ENCODE measurements at places on chromosomes 16 and 17. TPM values are rescaled to one million over a fixed set of nuclear protein-coding genes. Genes with fewer than 3 reads are reported as not detected.

Gene SRL
- 400 TPM for total RNA-seq

Gene HOXB1
- total RNA-seq: not detected

Gene RGS9
- 0.38 TPM for total RNA-seq

Gene HBQ1
- total RNA-seq: not detected

Gene GGNBP2
- total RNA-seq: 50.2 TPM

Gene TLCD3B
- not detected for total RNA-seq

Gene PRCD
- total RNA-seq: 2.7 TPM

Gene SHCBP1
- 0.54 TPM for total RNA-seq

Gene NPIPB9
- total RNA-seq: 1.6 TPM

Gene ALDH3A1
- 0.24 TPM for total RNA-seq

GRCh38 chr17:40922239-40922638 lies 15.2 kb downstream of the KRT23 start:
- DNase-seq: no peak

DNA sequence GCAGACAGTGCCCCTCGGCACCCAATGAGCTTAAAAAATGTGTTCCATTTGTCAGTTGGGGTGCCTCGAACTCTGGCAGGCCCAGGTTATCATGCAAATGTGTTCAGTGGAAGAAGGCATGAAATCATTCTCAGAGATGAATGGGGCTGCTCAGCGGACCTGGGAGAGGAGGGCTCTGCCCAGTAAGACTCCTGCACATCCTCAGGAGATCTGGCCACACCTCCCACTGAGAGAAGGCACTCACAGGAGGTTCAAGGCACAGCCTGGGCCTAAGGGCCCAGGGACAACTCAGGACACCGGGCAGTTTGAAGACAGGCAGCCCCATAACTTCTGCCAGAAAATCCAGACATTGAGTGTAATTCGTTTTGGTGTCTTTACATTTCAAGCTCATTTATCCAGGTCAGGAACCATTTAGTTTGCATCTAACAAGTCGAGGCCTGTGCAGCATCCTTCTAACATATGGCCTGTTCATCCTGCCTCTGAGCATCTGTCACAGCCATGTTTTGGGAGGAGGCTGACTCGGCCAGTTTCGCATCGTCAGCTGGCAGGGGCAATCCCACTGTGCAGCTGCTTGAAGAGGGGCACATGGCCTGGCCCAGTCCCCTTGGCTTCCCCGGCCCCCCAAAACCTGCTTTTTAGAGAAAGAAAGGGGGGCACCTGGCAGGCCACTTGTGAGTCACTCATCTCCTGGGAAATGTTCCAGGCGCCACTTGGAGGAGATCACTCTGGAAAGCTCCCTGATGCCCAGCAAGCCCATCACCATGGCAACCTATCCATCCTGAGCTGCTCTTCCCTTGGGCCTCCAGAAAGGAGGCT lies 31.2 kb upstream of the BCAR1 start:
- DNase-seq: no peak

GRCh38 chr17:48003417-48004151 lies 32.7 kb downstream of the CDK5RAP3 start:
- DNase-seq: no peak

DNA sequence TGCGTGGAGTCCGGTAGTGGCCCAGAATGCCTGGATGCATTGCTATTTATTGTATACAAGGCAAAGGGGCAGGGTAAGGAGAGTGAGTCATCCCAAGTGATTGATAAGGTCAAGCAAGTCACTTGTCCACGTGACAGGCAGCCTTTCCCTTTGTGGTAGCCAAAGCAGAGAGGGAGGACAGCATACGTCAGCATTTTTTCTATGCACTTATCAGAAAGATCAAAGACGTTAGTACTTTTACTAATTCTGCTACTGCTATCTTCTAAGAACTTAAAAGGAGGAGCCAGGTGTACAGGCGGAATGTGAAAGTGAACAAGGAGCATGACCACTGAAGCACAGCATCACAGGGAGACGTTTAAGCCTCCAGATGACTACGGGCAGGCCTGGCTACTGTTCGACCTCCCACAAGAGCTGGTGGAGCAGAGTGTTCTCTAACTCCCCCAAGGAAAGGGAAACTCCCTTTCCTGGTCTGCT lies 47.9 kb upstream of the ARL4D start:
- DNase-seq: no peak

GRCh38 chr17:82560252-82560642 lies 40.7 kb downstream of the FOXK2 start:
- DNase-seq: no peak

GRCh38 chr17:50708050-50709000 lies 611 bp upstream of the ANKRD40 start:
- no peak for DNase-seq

GRCh38 chr17:69468207-69468606 lies 53.7 kb downstream of the MAP2K6 start:
- no peak for DNase-seq

- no peak for DNase-seq
These were observed 4.8 kb downstream of the LGALS3BP start for GRCh38 chr17:78974635-78975591.

- DNase-seq: no peak
These were observed at the start of gene GH2 for GRCh38 chr17:63881935-63882601. Gene GH2, minus strand, starts transcription at chr17:63881944. Its CDS starts 143 bp downstream, at chr17:63881801.

GRCh38 chr16:84874004-84874435 lies 54.2 kb downstream of the CRISPLD2 start:
- DNase-seq: no peak

GRCh38 chr17:61464130-61464842 lies 12.1 kb downstream of the TBX4 start:
- DNase-seq: peak; percentile 71

DNA sequence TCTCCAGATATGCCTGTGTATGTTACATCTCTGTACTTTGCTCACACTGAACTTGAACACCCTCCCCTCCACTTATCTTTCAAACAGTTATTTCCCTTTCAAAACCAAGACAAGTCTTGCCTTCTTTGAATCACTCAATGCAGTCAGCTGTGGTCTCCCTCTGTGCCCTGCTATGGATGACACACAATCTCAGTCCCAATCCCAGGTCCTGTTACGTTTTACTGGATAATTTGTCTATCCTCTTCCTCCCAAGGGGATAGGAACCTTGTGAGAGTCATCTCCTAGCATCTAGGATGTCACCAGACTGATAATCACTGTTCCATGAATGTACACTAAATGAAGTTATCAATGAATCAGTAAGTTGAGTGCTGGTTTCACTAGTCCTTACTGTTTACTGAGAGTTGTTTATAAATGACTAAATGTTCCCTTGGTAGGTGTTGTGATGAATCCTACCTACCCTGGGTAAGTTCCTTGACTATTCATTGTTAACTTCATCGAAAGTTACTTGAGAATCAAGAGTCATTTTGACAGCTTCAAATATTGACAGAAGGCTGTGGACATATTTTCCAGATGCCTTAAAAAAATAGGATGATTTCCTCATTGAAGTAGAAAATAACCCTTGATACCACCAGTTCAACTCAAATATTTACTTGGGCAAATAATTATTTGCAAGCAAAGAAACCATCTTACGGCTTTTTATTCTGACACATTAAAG lies 244.9 kb downstream of the PRKCA start:
- DNase-seq: no peak

DNA sequence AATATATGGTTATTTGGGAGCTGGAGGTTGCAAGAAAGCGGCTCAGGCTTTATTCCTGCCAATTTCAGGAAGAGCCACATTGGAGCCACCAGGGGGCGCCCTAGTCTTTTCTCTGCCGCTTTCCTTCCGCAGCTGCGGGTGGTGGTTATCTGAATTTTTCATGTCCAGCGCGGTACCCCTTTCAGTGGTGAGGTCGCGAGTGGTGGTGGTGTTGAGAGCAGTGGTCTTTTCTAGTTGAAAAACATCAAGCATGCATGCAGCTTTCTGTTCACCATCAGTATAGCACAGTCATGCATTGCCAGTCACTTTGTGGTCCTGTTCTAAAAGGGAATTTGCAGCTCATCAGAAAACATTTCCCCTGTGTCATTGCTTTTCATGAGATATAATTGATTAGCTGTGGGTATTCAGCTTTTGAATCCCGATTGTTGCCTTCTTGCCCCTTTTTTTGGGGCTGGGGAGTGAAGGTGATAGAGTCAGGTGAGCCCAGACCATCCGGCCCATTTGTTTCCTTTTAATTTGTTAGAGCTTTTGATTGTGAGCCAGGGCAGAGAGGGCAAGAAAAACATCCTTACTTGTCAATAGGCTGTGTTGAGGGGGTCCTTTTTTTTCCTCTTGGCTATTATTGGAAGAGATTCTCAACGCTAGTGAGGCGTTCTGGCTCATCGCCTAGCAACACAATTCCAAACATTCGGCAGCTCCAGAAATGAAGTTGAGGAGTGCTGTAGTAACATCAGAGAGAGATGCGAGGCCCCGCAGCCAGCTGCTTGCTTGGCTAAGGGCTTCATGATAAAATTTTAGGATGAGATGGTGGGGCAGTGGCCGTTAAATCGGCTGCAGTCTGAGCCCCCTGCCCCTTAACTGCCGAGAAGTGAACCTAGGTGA lies 119.0 kb downstream of the SNX29 start:
- no peak for DNase-seq

- no peak for DNase-seq
These were observed 141.9 kb upstream of the NOG start for GRCh38 chr17:56451629-56452028.

DNA sequence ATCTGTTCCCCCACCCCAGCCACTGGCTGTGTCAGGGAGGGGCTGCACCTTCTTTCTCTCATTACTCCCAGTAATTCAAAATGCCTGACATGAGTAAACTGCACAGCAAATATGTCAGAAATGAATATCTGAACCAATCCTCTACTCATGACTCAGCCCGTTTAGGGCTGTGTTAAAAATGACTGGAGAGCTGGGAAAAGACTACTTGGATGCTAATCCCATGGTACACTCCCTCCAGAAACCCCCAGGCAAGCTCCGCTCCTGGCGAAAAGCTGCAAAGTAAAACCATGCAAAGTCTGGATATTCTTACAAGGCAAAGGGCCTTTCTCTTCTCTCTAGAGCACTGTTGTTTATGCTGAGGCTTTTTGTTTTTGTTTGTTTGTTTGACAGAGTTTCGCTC lies 448.1 kb upstream of the DYNLRB2 start:
- no peak for DNase-seq

- DNase-seq: peak; percentile 77
These were observed 92.8 kb downstream of the GAS7 start for GRCh38 chr17:10105513-10106001.

- no peak for DNase-seq
These were observed 152.3 kb downstream of the RPTOR start for GRCh38 chr17:80696964-80697363.

GRCh38 chr17:9208381-9209105 lies 187.2 kb downstream of the NTN1 start:
- DNase-seq: no peak

GRCh38 chr17:79923974-79924638 lies 84.9 kb upstream of the CBX4 start:
- DNase-seq: no peak

GRCh38 chr17:64020056-64020766 lies at the start of gene ICAM2:
Gene ICAM2, minus strand, starts transcription at chr17:64020633. Its CDS starts 13,942 bp downstream, at chr17:64006691.
- no peak for DNase-seq

- no peak for DNase-seq
These were observed 4.8 kb downstream of the SPHK1 start for GRCh38 chr17:76388966-76389888.

- DNase-seq: no peak
These were observed 7.7 kb downstream of the HAPSTR1 start for GRCh38 chr16:9099131-9099625.

DNA sequence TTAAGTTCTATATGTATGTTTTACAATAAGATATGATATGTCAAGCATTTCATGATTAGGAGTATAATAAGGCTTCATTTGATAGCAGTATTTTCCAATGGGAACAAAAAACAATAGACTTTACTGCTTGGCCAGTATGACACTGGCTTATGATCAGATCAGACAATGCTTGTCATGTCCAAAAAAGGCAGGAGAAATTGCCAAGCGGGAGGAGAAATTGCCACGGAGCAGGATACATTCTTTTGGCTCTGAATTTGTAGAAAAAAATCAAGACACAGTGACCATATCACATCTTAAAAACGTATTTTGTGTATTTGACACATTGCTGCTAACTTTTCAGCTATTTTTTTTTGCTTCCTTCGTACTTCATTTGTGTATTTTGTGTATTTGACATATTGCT lies 404.1 kb downstream of the CNTNAP4 start:
- DNase-seq: no peak

DNA sequence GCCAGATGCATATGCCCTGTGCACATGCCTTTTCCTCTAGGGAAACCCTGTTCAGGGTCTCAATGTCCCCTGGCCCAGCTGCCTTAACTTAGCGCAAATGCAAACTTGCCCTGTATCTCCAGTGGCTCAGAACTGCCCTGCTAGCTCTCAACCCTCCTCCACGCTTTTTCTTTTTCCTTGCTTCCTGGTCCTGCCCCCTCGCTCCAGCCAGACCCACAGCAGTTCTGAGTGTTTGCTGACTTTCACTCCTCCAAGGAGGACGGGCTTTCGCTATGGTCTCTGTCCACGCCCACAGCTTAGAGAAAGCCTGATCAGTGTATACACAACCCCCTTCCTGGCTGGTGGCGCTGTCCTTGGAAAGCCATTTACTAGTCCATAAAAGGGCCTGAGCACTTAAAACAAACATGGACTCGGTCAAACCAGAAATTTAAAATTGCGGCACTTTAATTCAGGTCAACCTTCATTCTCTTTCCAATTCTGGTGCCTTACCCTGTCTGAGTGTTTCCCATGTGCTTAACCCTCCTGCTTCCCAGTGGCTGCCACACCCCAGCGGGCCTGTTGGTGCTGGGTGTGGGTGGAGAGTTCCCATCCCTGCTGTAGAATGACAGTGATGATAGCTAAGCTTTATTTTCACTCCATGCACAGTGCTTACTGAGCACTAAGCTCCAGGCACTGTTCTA lies 15.6 kb upstream of the TMEM98 start:
- DNase-seq: no peak

DNA sequence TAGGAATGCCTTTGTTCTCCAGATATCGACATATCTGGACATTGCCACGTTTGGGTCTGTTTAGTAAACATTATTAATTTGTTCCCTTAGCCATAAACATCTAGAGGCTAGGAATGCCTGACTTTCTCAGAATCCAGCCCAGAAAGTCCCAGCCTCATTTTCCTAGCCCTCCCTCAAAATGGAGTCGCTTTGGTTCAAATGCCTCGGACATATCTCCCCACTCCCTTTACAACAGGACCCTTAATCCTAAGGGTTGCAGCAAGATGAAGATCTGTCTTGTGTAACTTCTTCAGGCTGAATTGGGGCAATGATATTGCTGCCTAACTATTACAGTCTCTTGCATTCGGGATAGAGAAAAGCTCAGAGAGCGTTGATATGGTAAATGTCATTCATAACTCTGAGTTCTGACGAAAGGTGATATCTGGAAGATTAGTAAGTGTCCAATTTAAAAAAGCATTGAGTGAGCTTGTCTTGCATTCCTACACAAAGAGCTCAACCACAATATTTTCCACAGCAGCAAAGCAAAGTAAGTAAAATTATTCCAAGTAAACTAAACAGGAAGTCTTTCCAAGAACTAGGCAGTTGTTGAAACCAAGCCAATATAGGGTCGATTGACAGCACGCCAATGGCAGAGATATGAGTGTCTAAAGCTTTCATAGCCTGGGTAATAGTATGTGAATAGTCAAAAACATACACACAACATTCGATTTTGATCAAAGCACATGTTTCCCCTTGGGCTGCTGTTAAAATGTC lies 46.0 kb upstream of the ARL4D start:
- DNase-seq: no peak

Data from cardiac septum (tissue), 1 donor.